ENCODE measurements at places on chromosomes 2 and 18. TPM values are rescaled to one million over a fixed set of nuclear protein-coding genes. Genes with fewer than 3 reads are reported as not detected.

The FBXO41 gene
- 1.8 TPM for total RNA-seq

The IL18RAP gene
- total RNA-seq, result under 0.01 TPM

The LHCGR gene
- total RNA-seq, result not detected

The MARCHF4 gene
- total RNA-seq, result 4.7 TPM

The SKOR2 gene
- total RNA-seq, result not detected

The CTLA4 gene
- total RNA-seq, result not detected

The NCKAP1 gene
- total RNA-seq, result 106 TPM

The ACMSD gene
- total RNA-seq, result not detected

The TLX2 gene
- total RNA-seq, result not detected

The USP37 gene
- 6.5 TPM for total RNA-seq
